Fibroblast of lung (primary cell): ENCODE measurements at places on chromosomes 1 and 21. TPM values are rescaled to one million over a fixed set of nuclear protein-coding genes. Genes with fewer than 3 reads are reported as not detected.
A peak's percentile ranks its signal among the peaks of the same experiment; 100 is the strongest.

DNA sequence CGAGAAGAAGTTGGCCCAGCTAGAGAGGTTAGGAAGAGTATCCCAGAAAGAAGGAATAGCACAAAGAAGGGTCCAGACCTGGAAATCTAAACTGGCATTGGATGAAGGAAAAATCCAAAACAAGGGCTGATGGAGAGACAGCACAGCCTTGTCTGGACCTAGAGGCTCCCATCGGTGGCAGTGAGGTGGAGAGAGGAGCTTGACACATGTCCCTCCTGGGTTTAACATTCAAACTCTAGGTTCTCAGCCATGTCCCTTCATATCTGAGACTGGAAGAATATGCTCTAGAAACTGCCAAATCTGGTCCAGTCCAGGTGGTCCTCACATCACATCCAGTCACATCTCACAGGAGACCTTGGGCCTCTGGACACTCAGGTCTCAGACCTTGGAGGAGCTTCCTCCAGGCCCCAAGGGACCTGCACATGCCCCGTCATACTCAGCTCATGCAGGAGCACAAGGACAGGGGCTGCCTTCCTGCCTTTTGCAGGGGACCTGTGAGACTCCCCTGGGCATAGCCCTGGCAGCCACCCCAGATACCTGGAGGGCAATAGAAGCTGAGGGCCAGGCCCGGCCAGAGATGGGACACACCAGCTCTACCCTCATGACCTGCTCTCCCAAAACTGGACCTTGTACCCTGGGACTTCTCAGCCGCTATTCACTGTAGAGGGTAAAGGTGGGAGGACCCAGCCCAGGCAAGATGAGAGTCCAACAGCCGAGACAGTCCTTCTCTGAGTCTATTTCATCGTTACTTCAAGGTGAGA is 7.5 kb downstream of the TMEM125 start:
- no peaks in the 10 kb centered on the region for H3K27me3 ChIP-seq
- no peaks in the 10 kb centered on the region for H3K36me3 ChIP-seq
- H3K4me1 ChIP-seq: no peaks in the 10 kb centered on the region
- no peak overlapping the region for H3K27ac ChIP-seq
- no peak overlapping the region for H3K4me3 ChIP-seq

- no peak overlapping the region for H3K27ac ChIP-seq
- H3K4me1 ChIP-seq: no peaks in the 10 kb centered on the region
- no peaks in the 10 kb centered on the region for H3K36me3 ChIP-seq
- DNase-seq: no peak
Observed at GRCh38 chr1:241237873-241238272, 119.1 kb downstream of the RGS7 start.

GRCh38 chr21:35475762-35476161 is 426.7 kb upstream of the RUNX1 start:
- peak overlapping the region; percentile 52 for H3K27ac ChIP-seq
- H3K27me3 ChIP-seq: no peaks in the 10 kb centered on the region
- no peak overlapping the region for H3K4me3 ChIP-seq
- peak; percentile 71 for DNase-seq
- peaks cover 22% of the 10 kb centered on the region for H3K4me1 ChIP-seq

TEX38 gene
- not detected in 2 replicates for polyA plus RNA-seq

- no peak overlapping the region for H3K27ac ChIP-seq
- no peaks in the 10 kb centered on the region for H3K27me3 ChIP-seq
- no peaks in the 10 kb centered on the region for H3K4me1 ChIP-seq
- H3K4me3 ChIP-seq: no peak overlapping the region
- no peaks in the 10 kb centered on the region for H3K36me3 ChIP-seq
Observed at GRCh38 chr1:91091812-91092211, 70.0 kb upstream of the ZNF644 start.

DNA sequence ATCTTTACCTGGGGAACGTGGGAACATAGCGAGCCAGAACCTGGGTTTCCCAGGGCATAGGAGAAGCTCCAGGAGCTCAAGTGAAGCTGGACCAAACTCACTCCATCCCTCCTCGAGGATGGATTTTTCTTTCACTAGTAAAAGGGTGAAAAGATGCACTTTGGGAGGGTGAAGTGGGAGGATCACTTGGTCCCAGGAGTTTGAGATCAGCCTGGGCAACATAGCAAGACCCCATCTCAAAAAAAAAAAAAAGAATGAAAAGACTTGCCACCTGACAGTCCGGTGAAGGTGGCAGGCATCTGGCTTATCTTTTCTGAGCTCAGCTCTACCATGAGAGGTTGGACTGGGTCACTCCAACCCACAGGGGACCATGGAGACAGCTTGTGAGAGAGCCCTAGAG is 42.3 kb downstream of the CHAF1B start:
- no peak overlapping the region for H3K27ac ChIP-seq
- DNase-seq: no peak
- H3K36me3 ChIP-seq: no peaks in the 10 kb centered on the region

DNA sequence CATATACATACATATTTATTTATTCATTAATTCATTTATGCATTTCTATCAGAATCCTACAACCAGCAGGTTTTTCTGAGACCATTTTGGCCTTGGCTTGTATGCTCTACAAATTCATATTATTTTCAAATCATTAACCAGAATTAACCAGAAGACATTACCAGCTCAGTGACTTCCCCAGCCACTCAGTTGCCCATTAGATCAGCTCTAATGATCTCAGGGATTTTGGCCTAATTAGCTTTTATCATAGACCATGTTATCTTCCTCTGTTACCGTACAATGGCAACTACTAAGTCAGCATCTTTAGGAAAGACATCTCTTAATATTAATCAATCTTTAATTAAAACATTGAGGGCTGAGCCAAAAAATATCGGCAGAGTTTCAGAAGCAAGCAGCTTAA is 90.3 kb upstream of the BMP8A start:
- H3K36me3 ChIP-seq: no peaks in the 10 kb centered on the region
- DNase-seq: no peak
- no peaks in the 10 kb centered on the region for H3K27me3 ChIP-seq
- no peak overlapping the region for H3K27ac ChIP-seq

MPZ gene
- polyA plus RNA-seq: 1.1 and 1.9 TPM in 2 replicates

- no peak overlapping the region for H3K4me3 ChIP-seq
- no peaks in the 10 kb centered on the region for H3K4me1 ChIP-seq
- DNase-seq: no peak
- no peaks in the 10 kb centered on the region for H3K27me3 ChIP-seq
- no peaks in the 10 kb centered on the region for H3K36me3 ChIP-seq
Observed at GRCh38 chr1:184931566-184931965, 42.7 kb downstream of the NIBAN1 start.

DNA sequence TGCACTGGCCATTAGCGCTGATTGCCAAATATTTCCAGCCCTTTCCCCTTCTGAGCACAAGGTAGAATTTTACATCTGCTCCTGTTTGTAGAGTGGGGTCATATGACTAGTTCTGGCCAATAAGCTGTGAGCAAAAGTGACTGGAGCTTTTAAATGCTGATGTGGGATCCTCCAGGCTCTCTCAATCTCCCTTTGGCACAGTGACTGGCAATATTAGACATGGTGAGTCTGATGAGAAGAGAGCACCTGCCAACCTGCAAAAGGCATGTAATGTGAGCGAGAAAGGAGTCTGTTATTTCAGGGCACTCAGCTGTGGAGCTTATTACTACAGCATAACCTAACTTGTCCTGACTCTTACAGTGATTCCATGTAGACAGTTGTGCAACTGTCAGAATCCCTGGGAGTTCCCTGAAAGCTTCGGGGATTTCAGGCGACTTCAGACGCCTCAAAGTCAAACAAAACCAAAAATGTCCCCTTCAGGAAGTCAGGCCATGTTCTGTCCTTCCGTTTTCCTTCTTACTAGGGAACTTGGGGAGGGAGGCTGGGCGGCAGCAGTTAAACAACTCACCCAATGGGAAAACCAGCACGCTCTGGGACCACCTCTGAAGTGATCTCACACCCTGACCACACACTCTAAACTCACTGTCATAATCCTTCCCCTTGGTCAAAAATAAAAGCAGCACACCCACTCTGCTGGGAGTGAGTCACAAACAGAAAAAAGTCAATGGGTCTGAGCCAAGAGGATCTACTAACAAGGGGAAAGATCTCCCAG is 3.6 kb upstream of the RASSF5 start:
- peaks cover 28% of the 10 kb centered on the region for H3K4me1 ChIP-seq
- peak overlapping the region; percentile 48 for H3K27ac ChIP-seq
- H3K36me3 ChIP-seq: no peaks in the 10 kb centered on the region
- peak; percentile 99 for DNase-seq

- peak; percentile 79 for DNase-seq
- no peaks in the 10 kb centered on the region for H3K36me3 ChIP-seq
- H3K4me1 ChIP-seq: peaks cover 20% of the 10 kb centered on the region
- no peak overlapping the region for H3K4me3 ChIP-seq
- peak overlapping the region; percentile 90 for H3K27ac ChIP-seq
- no peaks in the 10 kb centered on the region for H3K27me3 ChIP-seq
Observed at GRCh38 chr1:16076865-16077238, 3.4 kb upstream of the FAM131C start.

RSPH1 gene
- polyA plus RNA-seq: 0.05 TPM in 1 of 2 replicates, not detected in the other

- no peak overlapping the region for H3K4me3 ChIP-seq
- DNase-seq: no peak
- H3K27me3 ChIP-seq: no peaks in the 10 kb centered on the region
- H3K36me3 ChIP-seq: no peaks in the 10 kb centered on the region
- H3K4me1 ChIP-seq: peaks cover 5% of the 10 kb centered on the region
- no peak overlapping the region for H3K27ac ChIP-seq
Observed at GRCh38 chr21:41358193-41359166, 3.3 kb upstream of the MX2 start.

KCNQ4 gene
- polyA plus RNA-seq: 0.02 and 0.03 TPM in 2 replicates
